ENCODE measurements at places on chromosomes 7 and 10. TPM values are rescaled to one million over a fixed set of nuclear protein-coding genes. Genes with fewer than 3 reads are reported as not detected.
A peak's percentile ranks its signal among the peaks of the same experiment; 100 is the strongest.

- peaks cover 15% of the 10 kb centered on the region for H3K27me3 ChIP-seq
- peaks cover 23% of the 10 kb centered on the region for H3K4me1 ChIP-seq
- no peak overlapping the region for H3K4me3 ChIP-seq
- no peaks in the 10 kb centered on the region for H3K36me3 ChIP-seq
Observed at GRCh38 chr10:121610798-121611323, 12.6 kb upstream of the FGFR2 start.

GRCh38 chr10:102715880-102716279, 1.4 kb downstream of the SFXN2 start:
- no peak overlapping the region for H3K27ac ChIP-seq
- no peak overlapping the region for H3K4me3 ChIP-seq
- no peaks in the 10 kb centered on the region for H3K27me3 ChIP-seq

DNA sequence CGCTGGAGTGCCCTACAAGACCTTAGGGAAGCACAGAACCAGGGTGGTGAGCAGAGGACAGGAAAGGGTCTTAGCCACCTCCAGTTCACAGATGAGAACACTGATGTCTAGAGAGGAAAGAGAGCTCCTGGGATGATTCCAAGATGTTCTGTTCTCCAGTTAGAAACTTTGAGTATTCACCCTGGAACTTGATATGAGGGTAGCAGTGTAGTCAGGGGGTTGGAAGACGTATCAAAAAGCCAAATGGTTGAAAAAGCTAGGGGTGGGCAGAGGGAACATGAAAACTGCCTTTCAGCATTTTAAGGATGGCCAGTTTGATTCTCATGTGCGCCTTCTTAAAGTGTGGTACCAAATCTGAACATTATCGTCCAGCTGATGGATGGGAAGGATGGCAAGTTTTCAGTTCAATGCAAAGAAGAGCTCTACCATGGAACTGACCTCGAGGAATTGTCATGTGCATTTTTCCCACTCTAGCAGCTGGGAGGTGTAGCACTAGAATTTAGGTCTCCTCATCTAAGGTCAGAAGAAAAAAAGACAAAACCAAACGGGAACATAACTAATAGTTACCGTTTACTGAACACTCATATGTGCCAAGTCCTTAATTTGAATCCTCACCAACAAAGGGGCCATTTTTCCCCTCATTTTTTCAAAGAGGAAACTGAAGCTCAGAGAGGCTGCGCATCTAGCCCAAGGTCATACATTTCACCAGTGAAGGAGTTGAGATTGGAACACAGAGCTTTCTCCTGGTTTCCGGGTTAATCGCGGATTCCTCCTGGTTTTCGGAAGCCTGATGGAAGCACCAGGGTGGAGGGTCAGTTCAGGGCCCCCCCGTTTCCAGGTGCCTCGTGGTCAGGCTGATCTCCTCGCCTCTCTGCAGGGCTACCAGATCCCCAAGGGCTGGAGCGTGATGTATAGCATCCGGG, 6.0 kb upstream of the CYP26A1 start:
- no peak overlapping the region for H3K4me3 ChIP-seq
- peaks cover 30% of the 10 kb centered on the region for H3K4me1 ChIP-seq
- no peak for DNase-seq
- H3K36me3 ChIP-seq, result no peaks in the 10 kb centered on the region
- peaks cover 100% of the 10 kb centered on the region for H3K27me3 ChIP-seq

DNA sequence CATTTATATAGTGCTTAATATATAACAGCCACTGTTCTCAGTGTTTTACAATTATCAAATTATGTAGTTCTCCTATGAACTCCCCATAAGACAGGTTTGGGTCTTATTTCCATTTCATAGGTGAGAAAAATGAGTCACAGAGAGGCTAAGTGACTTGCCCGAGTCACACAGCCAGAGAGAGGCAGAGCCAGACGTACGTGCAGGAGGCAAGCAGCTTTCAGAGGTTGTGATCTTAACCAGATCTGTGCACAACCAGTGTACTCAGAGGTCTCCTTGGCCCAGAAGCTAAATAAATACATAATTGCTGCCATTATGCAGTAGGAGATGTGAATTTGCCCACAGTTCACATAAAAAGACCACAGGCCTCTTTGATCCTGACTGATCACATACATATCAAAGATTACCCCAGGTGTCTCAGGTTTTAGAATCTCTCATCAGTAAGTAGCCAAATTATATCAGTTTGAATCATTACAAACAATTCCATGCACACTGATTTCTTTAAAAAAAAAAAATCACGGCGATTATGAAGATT, 304.7 kb upstream of the AOAH start:
- H3K27ac ChIP-seq, result no peak overlapping the region
- H3K4me3 ChIP-seq, result no peak overlapping the region
- DNase-seq, result no peak
- H3K36me3 ChIP-seq, result no peaks in the 10 kb centered on the region

DNA sequence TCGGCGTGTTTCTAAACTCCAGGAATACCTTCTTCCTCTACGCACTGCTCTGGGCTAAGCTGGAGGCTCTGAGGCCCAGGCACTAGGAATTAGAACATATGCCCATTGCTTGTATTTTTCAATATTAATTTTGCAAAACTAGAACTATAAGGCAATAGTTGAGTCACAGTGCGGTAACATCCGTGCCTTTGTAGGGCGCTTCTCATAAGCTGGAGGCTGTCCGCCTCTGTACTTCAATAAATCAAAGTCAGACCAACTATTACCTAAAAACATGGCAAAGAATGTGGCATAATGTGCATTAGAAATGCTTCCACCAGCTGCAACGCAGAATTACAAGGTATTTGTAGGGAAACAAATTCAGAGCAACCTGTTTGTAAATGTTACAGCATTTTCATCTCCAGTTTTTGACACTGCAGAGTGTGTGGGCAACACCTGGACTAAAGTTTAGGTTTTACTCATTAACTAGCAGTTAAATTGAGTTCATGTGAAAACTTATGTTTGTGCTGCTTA, 440 bp upstream of the MINDY3 start:
- H3K27ac ChIP-seq, result peak overlapping the region; percentile 77
- H3K27me3 ChIP-seq, result peaks cover 39% of the 10 kb centered on the region
- no peak for DNase-seq
- peaks cover 44% of the 10 kb centered on the region for H3K4me1 ChIP-seq

GRCh38 chr10:32971536-32972091, 13.6 kb upstream of the ITGB1 start:
- no peaks in the 10 kb centered on the region for H3K36me3 ChIP-seq
- DNase-seq, result no peak
- H3K27me3 ChIP-seq, result no peaks in the 10 kb centered on the region
- H3K4me1 ChIP-seq, result peaks cover 8% of the 10 kb centered on the region
- H3K27ac ChIP-seq, result no peak overlapping the region

Gene STX1A
- total RNA-seq, result 3.3 TPM

GRCh38 chr10:114437473-114438292, 33.4 kb upstream of the AFAP1L2 start:
- H3K4me3 ChIP-seq, result no peak overlapping the region
- H3K27me3 ChIP-seq, result no peaks in the 10 kb centered on the region
- no peaks in the 10 kb centered on the region for H3K4me1 ChIP-seq
- H3K27ac ChIP-seq, result no peak overlapping the region

DNA sequence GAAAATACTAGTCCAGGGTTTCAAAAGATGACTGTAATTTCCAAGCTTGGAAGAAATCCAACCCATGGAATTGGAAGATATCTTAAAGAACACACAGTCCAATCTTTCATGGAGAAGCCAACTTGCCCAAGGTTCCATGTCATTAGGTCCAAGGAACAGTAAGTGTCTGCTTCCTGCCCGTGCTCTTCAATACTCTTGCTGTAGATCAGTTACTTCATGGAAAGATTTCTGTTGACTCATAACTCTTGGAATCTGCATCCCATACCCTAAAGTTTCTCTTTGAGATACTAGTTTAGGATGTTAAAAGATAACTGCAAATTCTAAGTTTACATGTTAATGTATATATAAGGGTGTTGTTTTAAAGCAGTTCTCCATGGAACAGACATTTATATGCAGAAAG, 127.9 kb upstream of the SLC13A1 start:
- H3K4me1 ChIP-seq, result no peaks in the 10 kb centered on the region
- no peaks in the 10 kb centered on the region for H3K27me3 ChIP-seq
- H3K4me3 ChIP-seq, result no peak overlapping the region
- DNase-seq, result no peak
- H3K36me3 ChIP-seq, result no peaks in the 10 kb centered on the region

GRCh38 chr10:49228677-49229076, 40.5 kb upstream of the TMEM273 start:
- no peaks in the 10 kb centered on the region for H3K4me1 ChIP-seq
- no peak for DNase-seq
- H3K27ac ChIP-seq, result no peak overlapping the region
- H3K27me3 ChIP-seq, result no peaks in the 10 kb centered on the region

Gene AKR1E2
- total RNA-seq, result 4.2 TPM

Gene LRRD1
- not detected for total RNA-seq

DNA sequence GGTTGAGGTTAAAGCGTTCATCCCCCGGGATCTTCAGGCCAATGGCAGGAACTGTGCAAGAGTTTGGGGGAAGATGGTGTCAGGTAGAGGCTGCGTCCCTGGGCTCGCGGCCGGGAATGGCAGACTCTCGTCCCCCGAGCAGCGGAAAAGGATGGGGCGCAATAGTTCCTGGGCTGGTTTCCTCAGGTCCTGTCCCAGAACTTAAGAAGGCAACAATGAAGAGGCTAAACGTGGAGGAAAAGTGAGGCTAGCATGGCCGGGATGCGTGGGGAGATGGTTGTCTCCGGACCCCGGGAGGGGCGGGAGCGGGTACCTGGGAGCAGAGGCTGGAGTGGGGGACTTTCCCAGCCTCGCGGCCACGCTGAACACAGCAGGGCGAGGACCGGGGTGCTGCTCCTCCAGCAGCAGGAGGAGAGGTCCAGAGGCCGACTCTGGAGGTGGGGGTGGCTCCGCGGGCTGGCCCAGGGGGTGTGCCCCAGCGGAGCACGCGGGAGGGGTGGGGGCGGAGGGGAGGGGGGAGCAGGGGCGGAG, 882 bp downstream of the IRF5 start:
- no peak for DNase-seq
- H3K4me1 ChIP-seq, result peaks cover 22% of the 10 kb centered on the region
- peaks cover 13% of the 10 kb centered on the region for H3K27me3 ChIP-seq
- H3K36me3 ChIP-seq, result no peaks in the 10 kb centered on the region
- peak overlapping the region; percentile 72 for H3K4me3 ChIP-seq

DNA sequence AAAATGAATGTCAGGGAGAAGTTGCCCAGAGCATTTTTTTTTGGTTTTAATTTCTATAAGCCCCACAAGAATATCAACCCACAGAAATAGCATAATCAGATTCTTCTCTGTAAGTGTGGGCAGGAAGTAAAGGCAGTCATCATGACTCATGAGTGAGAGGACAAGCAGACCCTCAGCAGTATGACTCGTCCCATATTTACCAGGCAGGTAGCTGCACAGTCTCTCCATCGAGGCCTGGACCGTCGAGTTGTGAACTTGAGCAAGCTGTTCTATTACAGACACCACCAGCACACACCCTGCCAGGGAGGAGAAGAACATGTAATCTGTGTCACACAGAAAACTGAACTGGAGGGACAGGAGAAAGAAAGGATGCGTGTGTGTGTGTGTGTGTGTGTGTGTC, 37.8 kb downstream of the AOAH start:
- H3K27me3 ChIP-seq, result no peaks in the 10 kb centered on the region
- no peak overlapping the region for H3K4me3 ChIP-seq
- no peak overlapping the region for H3K27ac ChIP-seq
- no peaks in the 10 kb centered on the region for H3K4me1 ChIP-seq
- DNase-seq, result no peak

DNA sequence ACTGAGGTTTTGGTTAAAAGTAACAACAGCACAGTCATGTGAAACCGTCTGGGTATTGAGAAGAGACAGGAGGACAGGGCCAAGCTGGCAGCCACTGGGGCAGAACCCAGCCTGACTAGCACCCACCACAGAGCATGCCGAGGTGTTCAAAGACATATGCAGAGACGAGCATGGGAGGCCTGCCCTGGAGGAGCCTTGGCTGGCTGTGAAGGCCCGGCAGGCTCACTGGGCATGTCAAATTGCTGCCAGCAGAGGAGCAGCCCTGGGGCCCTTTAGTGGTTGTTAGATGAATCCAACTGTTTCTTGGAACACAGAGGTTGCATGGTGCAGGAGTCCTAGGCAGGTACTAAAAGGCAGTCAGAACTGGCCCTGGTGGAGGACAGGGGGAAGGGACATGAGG, 5.0 kb upstream of the GDF2 start:
- peaks cover 3% of the 10 kb centered on the region for H3K27me3 ChIP-seq
- peak; percentile 34 for DNase-seq
- H3K36me3 ChIP-seq, result no peaks in the 10 kb centered on the region
- no peak overlapping the region for H3K4me3 ChIP-seq
- no peak overlapping the region for H3K27ac ChIP-seq

Gene ZNF398
- total RNA-seq, result 39.6 TPM

DNA sequence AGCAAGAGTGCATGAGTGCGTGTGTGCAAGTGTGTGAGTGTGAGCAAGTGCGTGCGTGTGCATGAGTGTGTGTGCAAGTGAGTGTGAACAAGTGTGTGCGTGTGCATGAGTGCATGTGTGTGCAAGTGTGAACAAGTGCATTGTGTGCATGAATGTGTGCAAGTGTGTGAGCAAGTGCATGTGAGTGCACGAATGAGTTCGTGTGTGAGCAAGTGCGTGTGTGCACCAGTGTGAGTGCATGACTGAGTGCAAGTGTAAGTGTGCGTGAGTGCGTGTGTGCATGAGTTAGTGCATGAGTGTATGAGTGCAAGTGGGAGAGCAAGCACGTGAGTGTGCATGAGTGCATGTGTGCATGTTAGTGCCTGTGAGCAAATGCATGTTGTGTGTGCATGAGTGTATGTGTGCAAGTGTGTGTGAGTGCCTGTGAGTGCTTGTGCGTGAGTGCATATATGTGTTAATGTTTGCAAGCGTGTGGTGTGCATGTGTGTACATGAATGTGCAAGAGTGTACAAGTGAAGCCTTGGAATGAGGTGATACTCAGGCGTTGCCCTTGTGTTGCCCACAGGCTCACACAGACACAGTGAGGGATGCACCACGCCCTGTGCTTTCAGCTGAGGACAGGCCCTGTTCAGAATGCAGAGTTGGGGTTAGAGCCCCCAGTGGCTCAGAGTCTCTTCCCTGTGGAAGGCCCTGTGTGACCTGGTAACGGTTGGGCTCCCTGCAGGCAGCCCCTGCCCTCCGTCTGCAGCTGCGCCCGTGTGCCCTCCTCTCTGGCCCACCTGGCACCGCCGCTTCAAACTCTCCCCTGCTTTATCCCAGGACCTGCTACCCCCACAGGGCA, 97.1 kb downstream of the NKX6-2 start:
- H3K36me3 ChIP-seq, result peaks cover 18% of the 10 kb centered on the region
- no peak overlapping the region for H3K4me3 ChIP-seq
- H3K27me3 ChIP-seq, result no peaks in the 10 kb centered on the region

Gene DDX50
- 34.2 TPM for total RNA-seq

DNA sequence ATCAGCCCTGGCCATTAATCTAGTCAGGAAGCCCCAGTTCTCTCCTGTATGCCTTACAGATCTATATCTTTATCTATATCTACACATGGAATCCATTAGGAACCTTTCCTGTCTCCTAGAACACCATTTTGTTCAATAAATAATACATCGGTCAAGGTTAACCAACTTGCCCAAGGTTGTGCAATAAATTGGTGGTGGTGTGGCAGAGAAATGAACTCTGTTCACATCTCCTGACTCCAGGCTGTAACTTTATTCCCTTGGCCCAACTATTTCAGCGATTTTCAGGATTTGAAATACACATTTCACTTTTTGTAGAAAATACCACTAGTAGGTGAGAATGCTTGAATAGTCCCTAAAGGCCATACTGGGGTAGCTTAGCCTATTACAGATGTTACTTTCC, 712.5 kb upstream of the FZD8 start:
- no peak overlapping the region for H3K4me3 ChIP-seq
- no peak overlapping the region for H3K27ac ChIP-seq
- H3K4me1 ChIP-seq, result no peaks in the 10 kb centered on the region
- H3K27me3 ChIP-seq, result no peaks in the 10 kb centered on the region
- DNase-seq, result no peak

Data from suprapubic skin (tissue), 4 donors.